ENCODE measurements at places on chromosomes 6 and 20. TPM values are rescaled to one million over a fixed set of nuclear protein-coding genes. Genes with fewer than 3 reads are reported as not detected.

Gene TRIM31
- total RNA-seq: not detected

Gene CCN6
- total RNA-seq: not detected

GRCh38 chr6:162363757-162364156 is 363.8 kb downstream of the PRKN start:
- no peaks in the 10 kb centered on the region for H3K4me1 ChIP-seq
- no peak for DNase-seq
- H3K4me3 ChIP-seq: no peak overlapping the region
- H3K27ac ChIP-seq: no peak overlapping the region
- no peaks in the 10 kb centered on the region for H3K36me3 ChIP-seq

Gene RIPOR2
- 0.94 TPM for total RNA-seq

GRCh38 chr6:5167501-5167900 is 82.4 kb downstream of the PPP1R3G start:
- DNase-seq: no peak
- no peaks in the 10 kb centered on the region for H3K36me3 ChIP-seq
- H3K27ac ChIP-seq: no peak overlapping the region
- H3K4me3 ChIP-seq: no peak overlapping the region
- H3K27me3 ChIP-seq: no peaks in the 10 kb centered on the region

DNA sequence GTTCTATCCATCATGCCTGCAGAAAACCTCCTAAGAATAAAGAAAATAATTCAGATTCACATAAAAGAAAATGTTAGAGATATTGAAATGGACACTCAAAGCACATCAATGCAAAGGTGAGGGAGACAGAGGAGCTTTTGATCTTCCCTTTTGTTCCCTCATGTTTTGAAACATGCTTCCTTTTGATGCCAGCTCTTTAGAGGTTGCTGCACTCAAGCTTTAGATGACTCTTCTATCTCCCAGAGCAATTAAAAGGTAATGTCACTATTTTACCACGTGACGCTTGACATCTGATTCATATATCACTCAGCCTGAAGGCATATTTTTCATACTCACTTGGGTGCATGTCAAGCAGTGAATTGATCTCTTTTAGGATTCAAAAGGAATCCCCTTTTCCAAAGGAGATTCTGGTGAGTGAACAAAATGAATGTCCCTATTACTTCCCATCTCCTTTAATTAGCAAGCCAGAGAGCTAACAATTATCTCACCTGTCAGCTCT is 1026.7 kb downstream of the KIF16B start:
- DNase-seq: no peak
- H3K4me1 ChIP-seq: no peaks in the 10 kb centered on the region
- no peak overlapping the region for H3K4me3 ChIP-seq
- no peaks in the 10 kb centered on the region for H3K27me3 ChIP-seq
- H3K36me3 ChIP-seq: no peaks in the 10 kb centered on the region

DNA sequence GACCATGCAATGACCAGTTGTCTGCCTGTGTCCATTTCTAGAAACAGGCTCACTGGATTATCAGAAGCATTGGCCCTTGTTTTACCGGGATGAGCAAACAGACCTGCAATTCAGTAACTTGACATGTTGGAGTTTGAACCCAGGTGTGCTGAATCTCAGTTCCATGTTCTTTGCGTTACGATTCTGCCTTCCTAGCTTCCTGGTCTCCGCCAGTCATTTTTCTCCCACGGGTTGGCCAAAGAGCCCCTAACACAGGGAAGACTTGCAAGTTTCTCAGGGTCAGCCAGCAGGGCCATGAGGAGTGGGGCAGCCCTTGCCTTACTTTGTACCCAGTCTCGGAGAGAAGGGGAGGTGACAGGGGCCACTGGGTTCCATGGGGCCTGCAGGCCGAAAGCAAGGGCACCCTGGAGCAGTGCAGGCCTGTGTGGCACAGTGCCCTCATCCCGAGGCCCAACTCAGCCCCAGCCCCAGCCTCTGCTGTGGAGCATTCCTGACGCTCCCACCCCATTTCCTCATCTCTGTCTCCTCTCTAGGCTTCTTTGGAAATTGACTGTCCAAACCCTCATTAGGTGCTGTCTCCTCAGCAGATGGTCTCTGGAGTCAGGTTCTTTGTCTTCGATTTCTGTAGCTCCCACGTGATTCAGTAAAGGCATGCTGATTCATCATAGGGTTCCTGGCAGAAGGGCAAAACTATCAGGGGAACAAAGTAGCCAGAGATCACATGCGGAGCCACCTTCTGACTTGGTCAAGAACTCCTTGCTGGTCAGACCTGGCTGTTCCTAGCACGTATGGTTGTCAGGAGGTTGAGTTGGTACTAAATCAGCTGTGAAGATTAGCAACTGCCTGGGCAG is 23.6 kb downstream of the CDS2 start:
- H3K4me3 ChIP-seq: no peak overlapping the region
- H3K36me3 ChIP-seq: no peaks in the 10 kb centered on the region
- peaks cover 43% of the 10 kb centered on the region for H3K4me1 ChIP-seq

DNA sequence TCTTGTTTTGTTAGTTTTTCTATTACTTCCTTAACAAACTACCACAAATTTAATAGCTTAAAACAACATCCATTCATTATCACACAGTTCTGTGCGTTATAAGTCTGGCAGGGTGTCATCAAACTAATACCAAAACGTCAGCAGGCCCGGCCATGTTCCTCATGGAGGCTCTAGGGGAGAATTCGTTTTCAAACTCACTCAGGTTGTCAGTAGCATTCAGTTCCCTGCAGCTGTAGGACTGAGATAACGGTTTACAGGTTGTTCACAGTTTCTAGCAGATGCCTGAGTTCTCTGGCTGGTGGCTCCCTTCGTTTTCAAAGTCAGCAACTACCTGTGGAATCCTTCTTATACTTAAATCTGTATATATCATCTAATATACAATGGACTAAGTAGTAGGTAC is 72.5 kb upstream of the PRSS16 start:
- no peak overlapping the region for H3K27ac ChIP-seq
- H3K4me1 ChIP-seq: no peaks in the 10 kb centered on the region
- H3K36me3 ChIP-seq: no peaks in the 10 kb centered on the region
- no peaks in the 10 kb centered on the region for H3K27me3 ChIP-seq
- no peak overlapping the region for H3K4me3 ChIP-seq

- H3K4me1 ChIP-seq: peaks cover 32% of the 10 kb centered on the region
- no peaks in the 10 kb centered on the region for H3K27me3 ChIP-seq
- no peak overlapping the region for H3K27ac ChIP-seq
Observed at GRCh38 chr6:6886171-6886885, 221.4 kb upstream of the RREB1 start.

DNA sequence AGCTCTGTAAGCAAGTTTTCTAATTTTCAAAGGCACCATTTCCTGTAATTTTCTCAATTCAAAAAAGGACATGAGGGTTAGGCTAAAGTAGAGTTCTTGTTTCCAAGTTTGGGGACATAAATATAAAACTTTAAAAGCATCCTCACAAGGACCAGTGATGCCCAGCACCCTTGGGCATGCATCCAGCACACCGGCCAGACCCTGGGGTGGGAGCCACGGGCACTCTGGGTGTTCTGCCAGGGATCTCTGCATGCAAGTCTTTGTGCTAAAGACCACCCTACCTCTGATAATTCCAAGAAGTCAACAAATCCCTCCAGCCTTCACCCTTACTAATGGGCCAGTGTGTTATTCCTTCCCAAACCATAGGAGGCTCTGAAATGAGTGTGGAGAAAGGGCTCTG is 46.5 kb downstream of the PLCG1 start:
- H3K36me3 ChIP-seq: no peaks in the 10 kb centered on the region
- no peak overlapping the region for H3K27ac ChIP-seq
- H3K4me3 ChIP-seq: no peak overlapping the region
- H3K27me3 ChIP-seq: no peaks in the 10 kb centered on the region
- no peaks in the 10 kb centered on the region for H3K4me1 ChIP-seq

Gene LKAAEAR1
- total RNA-seq: not detected

Gene LINC00237
- not detected for total RNA-seq

Gene SPAG4
- total RNA-seq: 14.1 TPM

- no peak overlapping the region for H3K27ac ChIP-seq
- no peaks in the 10 kb centered on the region for H3K36me3 ChIP-seq
- DNase-seq: no peak
- peaks cover 38% of the 10 kb centered on the region for H3K4me1 ChIP-seq
Observed at GRCh38 chr6:128574402-128574801, 54.0 kb upstream of the PTPRK start.

- no peaks in the 10 kb centered on the region for H3K27me3 ChIP-seq
- peak; percentile 68 for DNase-seq
- H3K27ac ChIP-seq: peak overlapping the region; percentile 89
- H3K4me1 ChIP-seq: peaks cover 42% of the 10 kb centered on the region
Observed at GRCh38 chr20:51531141-51531710, 11.3 kb downstream of the NFATC2 start.

Gene HCRTR2
- total RNA-seq: not detected

Gene KCNB1
- not detected for total RNA-seq

DNA sequence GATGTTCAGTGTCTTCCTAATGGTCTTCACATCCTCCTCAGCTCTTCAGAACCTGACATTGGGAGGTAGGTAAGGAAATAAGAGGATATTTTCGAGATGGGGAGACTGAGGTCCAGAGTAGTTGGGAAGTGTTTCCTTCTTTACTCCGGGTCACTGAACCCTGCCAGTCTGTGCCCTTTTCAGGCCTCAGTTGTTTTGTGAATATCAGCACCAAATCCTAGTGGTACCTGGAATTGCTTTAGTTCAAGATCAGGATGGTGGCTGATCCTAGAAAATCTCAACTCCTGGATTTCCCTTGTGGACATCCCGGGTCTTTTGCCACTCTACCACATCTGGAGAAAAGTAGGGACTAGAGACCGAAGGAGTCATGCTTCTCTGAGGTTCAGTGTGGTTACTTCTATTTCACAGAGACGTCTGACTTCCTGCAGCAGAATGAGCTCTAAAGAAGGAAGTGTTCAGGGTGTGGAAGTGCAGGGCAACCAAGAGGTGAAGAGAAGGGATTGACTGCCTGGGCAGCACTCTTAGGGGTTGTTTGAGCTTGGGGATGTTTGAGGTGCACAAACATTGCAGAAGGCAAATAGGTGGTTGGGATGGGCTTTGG is 995 bp downstream of the STK4 start:
- DNase-seq: no peak
- H3K36me3 ChIP-seq: no peaks in the 10 kb centered on the region
- H3K4me1 ChIP-seq: peaks cover 34% of the 10 kb centered on the region

DNA sequence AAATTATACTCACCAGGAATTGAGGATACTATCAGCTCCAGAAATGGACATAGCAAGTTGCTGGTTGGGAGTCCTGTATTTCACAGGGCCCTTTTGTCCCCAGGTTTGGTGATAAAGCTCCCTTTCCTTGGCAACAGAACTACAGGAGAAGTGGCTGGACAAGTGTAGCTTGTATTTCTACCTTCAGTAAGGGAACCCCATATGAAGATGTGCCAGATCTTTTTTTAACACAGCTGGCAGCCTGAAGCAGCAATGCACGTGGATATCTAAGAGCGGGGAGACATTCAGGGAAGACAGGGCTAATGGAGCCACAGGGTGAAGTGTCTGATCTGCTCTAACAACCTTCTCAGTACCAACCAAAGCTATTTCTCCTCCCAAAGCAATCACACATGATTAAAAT is 373.9 kb upstream of the ID4 start:
- DNase-seq: no peak
- H3K27me3 ChIP-seq: no peaks in the 10 kb centered on the region
- peaks cover 18% of the 10 kb centered on the region for H3K4me1 ChIP-seq

DNA sequence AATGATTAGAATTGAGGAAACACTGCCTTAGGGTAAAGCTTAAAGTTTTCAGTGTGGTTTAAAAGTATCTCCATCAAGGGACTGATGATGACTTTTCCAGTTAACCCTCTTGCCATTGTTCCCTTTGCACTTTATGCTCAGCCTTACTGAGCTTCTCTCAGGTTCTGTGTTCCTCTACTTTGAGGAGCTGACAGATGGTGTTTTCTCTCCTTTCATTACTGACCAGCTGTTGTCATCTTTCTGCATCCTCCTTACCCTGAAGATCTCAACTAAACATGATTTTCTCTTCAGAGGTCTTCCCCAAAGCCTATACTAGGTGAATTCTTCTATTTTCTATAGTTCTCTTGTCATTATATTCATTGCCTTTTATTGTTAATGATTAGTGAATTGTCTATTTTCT is 475.6 kb upstream of the SYNCRIP start:
- no peak for DNase-seq
- H3K27ac ChIP-seq: no peak overlapping the region
- no peaks in the 10 kb centered on the region for H3K27me3 ChIP-seq
- H3K4me1 ChIP-seq: no peaks in the 10 kb centered on the region

- DNase-seq: no peak
- no peaks in the 10 kb centered on the region for H3K4me1 ChIP-seq
- H3K27me3 ChIP-seq: no peaks in the 10 kb centered on the region
Observed at GRCh38 chr6:31239854-31240253, 32.0 kb downstream of the HLA-C start.

- H3K4me3 ChIP-seq: no peak overlapping the region
- H3K27me3 ChIP-seq: no peaks in the 10 kb centered on the region
- H3K36me3 ChIP-seq: no peaks in the 10 kb centered on the region
- DNase-seq: no peak
- no peak overlapping the region for H3K27ac ChIP-seq
Observed at GRCh38 chr6:118784641-118785164, 109.2 kb upstream of the ASF1A start.

Gene PTK6
- 12.9 TPM for total RNA-seq

Gene FGD2
- total RNA-seq: 0.50 TPM

- no peak for DNase-seq
- no peaks in the 10 kb centered on the region for H3K36me3 ChIP-seq
- no peaks in the 10 kb centered on the region for H3K27me3 ChIP-seq
- H3K4me1 ChIP-seq: no peaks in the 10 kb centered on the region
- no peak overlapping the region for H3K27ac ChIP-seq
- H3K4me3 ChIP-seq: no peak overlapping the region
Observed at GRCh38 chr20:2402271-2402980, 21.7 kb downstream of the TGM6 start.

Gene BPI
- total RNA-seq: not detected

Gene FOXS1
- total RNA-seq: not detected

DNA sequence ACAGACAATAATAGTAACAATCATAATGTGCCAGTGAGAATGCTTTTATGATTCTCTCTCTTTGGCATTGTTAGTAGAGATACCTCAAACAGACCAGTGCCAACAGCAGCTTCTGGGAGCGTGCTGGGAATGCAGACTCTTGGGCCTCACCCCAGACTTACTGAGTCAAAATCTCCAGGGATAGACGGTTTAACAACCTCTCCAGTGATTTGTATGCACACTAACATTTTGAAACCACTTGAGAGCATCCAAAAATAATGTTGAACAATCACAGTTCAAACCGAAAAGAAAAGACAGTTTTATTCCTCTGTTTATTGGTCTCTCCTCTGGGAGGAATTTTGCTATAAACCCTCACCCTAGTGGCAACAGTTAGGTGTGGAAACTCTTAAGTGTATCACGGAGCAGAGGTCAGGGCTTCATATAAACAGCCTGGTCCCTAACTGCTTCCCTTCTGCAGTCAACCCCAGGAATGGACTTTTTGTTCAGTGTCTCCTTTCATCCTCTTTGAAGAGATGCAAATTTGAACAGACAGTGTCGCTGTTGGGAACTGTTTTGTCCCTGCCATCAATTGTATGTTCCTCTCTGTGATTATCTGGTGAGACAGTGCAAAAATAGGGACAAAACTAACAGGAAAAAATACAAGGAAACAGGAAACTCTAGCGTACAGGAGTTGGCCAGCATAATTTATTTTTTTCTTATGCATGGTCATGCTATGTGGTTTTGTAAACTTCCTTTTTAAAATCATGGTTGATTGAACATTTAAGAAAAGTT is 162.4 kb upstream of the BTBD3 start:
- DNase-seq: no peak
- H3K36me3 ChIP-seq: no peaks in the 10 kb centered on the region
- no peaks in the 10 kb centered on the region for H3K27me3 ChIP-seq
- H3K27ac ChIP-seq: no peak overlapping the region
- H3K4me1 ChIP-seq: no peaks in the 10 kb centered on the region

- H3K27ac ChIP-seq: no peak overlapping the region
- no peak overlapping the region for H3K4me3 ChIP-seq
- peaks cover 57% of the 10 kb centered on the region for H3K27me3 ChIP-seq
- DNase-seq: no peak
- no peaks in the 10 kb centered on the region for H3K36me3 ChIP-seq
Observed at GRCh38 chr6:40727271-40727670, 140.1 kb upstream of the LRFN2 start.

Gene ANKRD66
- not detected for total RNA-seq

Measured in PC-9 (cell line).